ENCODE measurements at places on chromosomes 16 and 17. TPM values are rescaled to one million over a fixed set of nuclear protein-coding genes. Genes with fewer than 3 reads are reported as not detected.

Gene OTOP3
- polyA plus RNA-seq: 0.09 TPM

Gene NPIPB9
- polyA plus RNA-seq: 0.42 TPM

Gene ASGR1
- 14.5 TPM for polyA plus RNA-seq

Gene KRTAP3-1
- polyA plus RNA-seq: not detected

Gene TMEM92
- 39.2 TPM for polyA plus RNA-seq

Gene ZNF624
- 0.39 TPM for polyA plus RNA-seq

Gene MMP2
- 33.6 TPM for polyA plus RNA-seq

Gene SEC14L5
- polyA plus RNA-seq: 1.9 TPM

Gene SBK1
- 34.8 TPM for polyA plus RNA-seq

Gene TMEM220
- polyA plus RNA-seq: 4.1 TPM

Gene MPV17L
- polyA plus RNA-seq: 5.4 TPM

Gene KIF18B
- polyA plus RNA-seq: 39.0 TPM

Gene MYH2
- 2.7 TPM for polyA plus RNA-seq

Gene MT1F
- 28.2 TPM for polyA plus RNA-seq

Gene TRPV3
- polyA plus RNA-seq: 1.0 TPM

Gene ZPBP2
- not detected for polyA plus RNA-seq

Gene MARVELD3
- 18.0 TPM for polyA plus RNA-seq

Gene KDM8
- 12.8 TPM for polyA plus RNA-seq

Gene CFAP52
- not detected for polyA plus RNA-seq

Gene MIS12
- 6.2 TPM for polyA plus RNA-seq

Gene PPP1R27
- polyA plus RNA-seq: 0.30 TPM

Gene MLKL
- 1.5 TPM for polyA plus RNA-seq

Gene CCL15
- polyA plus RNA-seq: not detected

Gene ZNF385C
- polyA plus RNA-seq: 6.1 TPM

Gene SEBOX
- not detected for polyA plus RNA-seq
